ENCODE measurements at places on chromosomes 3 and 15. TPM values are rescaled to one million over a fixed set of nuclear protein-coding genes. Genes with fewer than 3 reads are reported as not detected.

Gene CLDN11
- total RNA-seq = 0.25 TPM

Gene ACKR2
- not detected for total RNA-seq

Gene UQCRC1
- 167 TPM for total RNA-seq

Gene SLCO2A1
- 0.19 TPM for total RNA-seq

Gene MYEF2
- 17.6 TPM for total RNA-seq

Gene RTP3
- not detected for total RNA-seq

Gene GNAT1
- total RNA-seq = not detected

Gene SLC12A1
- total RNA-seq = not detected

Gene CD96
- total RNA-seq = not detected

Gene CLRN1
- not detected for total RNA-seq

Gene FBXW12
- not detected for total RNA-seq

Gene GPR171
- not detected for total RNA-seq

Gene CCK
- 1.1 TPM for total RNA-seq

Gene RLBP1
- not detected for total RNA-seq

Gene PAQR9
- total RNA-seq = 3.1 TPM

Gene SNX4
- 21.4 TPM for total RNA-seq

Gene SLC22A13
- not detected for total RNA-seq

Gene HGD
- total RNA-seq = 24.4 TPM

Gene GHRL
- total RNA-seq = not detected

Gene SPATA12
- total RNA-seq = 0.44 TPM

Gene HRG
- not detected for total RNA-seq

Gene CCDC33
- total RNA-seq = 8.0 TPM

Gene DNAH12
- total RNA-seq = not detected

Gene PCSK6
- total RNA-seq = 12.0 TPM

Measured in A549 treated with GW870086 at 1 μM for 4 hours (cell line).